ENCODE measurements at places on chromosomes 5 and 9. TPM values are rescaled to one million over a fixed set of nuclear protein-coding genes. Genes with fewer than 3 reads are reported as not detected.

The C9orf152 gene
- total RNA-seq = not detected

The BARX1 gene
- not detected for total RNA-seq

The NTNG2 gene
- total RNA-seq = 2.1 TPM

DNA sequence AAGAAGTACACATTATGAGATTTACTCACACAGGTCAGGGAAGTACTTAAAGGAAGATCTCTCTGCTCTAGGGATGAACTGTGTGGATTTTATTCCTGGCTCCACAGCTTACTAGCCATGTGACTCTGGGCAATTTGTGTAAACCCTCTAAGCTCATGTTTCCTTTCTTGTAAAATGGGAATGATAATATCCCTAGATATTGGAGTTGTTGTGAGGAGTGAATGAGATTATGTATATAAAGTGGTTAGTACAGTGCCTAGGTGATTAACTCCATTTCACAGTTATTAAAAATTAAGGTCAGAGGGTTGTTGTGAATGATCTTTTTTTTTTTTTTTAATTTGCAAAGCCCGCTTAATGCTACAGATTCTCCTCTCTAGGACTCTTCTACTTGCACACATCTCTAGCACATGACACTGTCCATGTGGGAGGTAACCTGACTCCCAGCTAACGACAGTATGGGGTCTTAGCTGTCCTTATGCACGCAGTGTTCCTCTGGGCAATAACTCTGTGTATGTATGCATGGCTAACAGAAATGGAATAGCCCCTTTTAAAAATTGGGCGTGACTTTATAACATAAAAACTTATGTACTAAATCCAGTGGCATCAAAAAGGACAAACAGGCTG, 23.9 kb upstream of the MYOT start:
- no peak overlapping the region for H3K4me3 ChIP-seq
- no peak overlapping the region for H3K27ac ChIP-seq
- H3K36me3 ChIP-seq = peaks cover 15% of the 10 kb centered on the region
- no peaks in the 10 kb centered on the region for H3K27me3 ChIP-seq

GRCh38 chr5:88288528-88289197, 20.0 kb upstream of the TMEM161B start:
- H3K36me3 ChIP-seq = peaks cover 28% of the 10 kb centered on the region
- H3K4me1 ChIP-seq = no peaks in the 10 kb centered on the region

- H3K36me3 ChIP-seq = no peaks in the 10 kb centered on the region
- DNase-seq = no peak
- H3K27me3 ChIP-seq = peaks cover 6% of the 10 kb centered on the region
- H3K27ac ChIP-seq = no peak overlapping the region
- no peaks in the 10 kb centered on the region for H3K4me1 ChIP-seq
These were observed 125.7 kb downstream of the FGF18 start for GRCh38 chr5:171544913-171545765.

- no peak for DNase-seq
- H3K27me3 ChIP-seq = peaks cover 2% of the 10 kb centered on the region
- H3K36me3 ChIP-seq = no peaks in the 10 kb centered on the region
- no peak overlapping the region for H3K4me3 ChIP-seq
- H3K4me1 ChIP-seq = no peaks in the 10 kb centered on the region
- H3K27ac ChIP-seq = no peak overlapping the region
These were observed 119.0 kb upstream of the PPP1R26 start for GRCh38 chr9:135360617-135361016.

- no peaks in the 10 kb centered on the region for H3K36me3 ChIP-seq
- no peaks in the 10 kb centered on the region for H3K4me1 ChIP-seq
- H3K27ac ChIP-seq = no peak overlapping the region
- no peaks in the 10 kb centered on the region for H3K27me3 ChIP-seq
- DNase-seq = no peak
These were observed 273.9 kb downstream of the NPR3 start for GRCh38 chr5:32984851-32985610.

- H3K36me3 ChIP-seq = no peaks in the 10 kb centered on the region
- H3K27me3 ChIP-seq = peaks cover 12% of the 10 kb centered on the region
- no peak for DNase-seq
- no peaks in the 10 kb centered on the region for H3K4me1 ChIP-seq
These were observed 37.3 kb upstream of the MAMDC2 start for GRCh38 chr9:70006306-70006705.

DNA sequence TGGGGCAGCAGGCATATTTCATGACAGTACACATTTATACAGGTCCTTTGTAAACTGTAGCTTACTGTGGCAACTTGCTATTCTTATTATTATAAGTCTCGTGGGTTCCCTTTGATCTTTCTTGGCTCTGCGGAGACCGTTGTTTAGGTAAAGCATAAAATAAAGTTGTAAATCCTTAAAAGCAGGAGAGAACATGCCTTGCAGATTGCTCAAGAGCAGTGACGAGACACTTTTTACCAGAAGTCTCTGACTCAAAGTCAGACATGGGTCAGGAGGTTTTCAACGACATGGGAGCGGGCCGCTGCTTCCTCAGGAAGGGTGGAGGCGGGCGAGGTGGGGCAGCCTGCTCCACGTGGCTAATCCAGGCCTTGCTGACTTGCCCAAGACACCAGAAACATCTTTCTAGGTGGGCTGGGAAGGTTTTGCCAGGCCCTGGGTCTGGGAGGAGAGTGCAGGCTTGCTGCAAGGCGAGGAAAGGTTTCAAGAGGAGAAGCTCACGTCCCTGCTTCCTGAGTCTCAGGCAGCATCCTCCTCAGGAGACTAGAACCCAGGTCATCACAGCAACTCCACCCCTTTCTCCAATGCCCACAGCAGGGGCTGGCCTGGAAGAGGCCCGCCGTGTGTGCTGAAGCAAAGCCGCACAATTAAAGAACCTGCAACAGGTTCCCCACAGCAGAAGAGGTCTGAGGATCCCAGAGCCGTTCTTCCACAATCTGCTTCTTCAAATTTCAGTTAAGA, 6.5 kb downstream of the TBC1D2 start:
- H3K4me3 ChIP-seq = no peak overlapping the region
- H3K27me3 ChIP-seq = no peaks in the 10 kb centered on the region
- no peak overlapping the region for H3K27ac ChIP-seq

GRCh38 chr5:176652136-176652535, 4.9 kb downstream of the TSPAN17 start:
- no peak for DNase-seq
- no peak overlapping the region for H3K4me3 ChIP-seq
- peaks cover 11% of the 10 kb centered on the region for H3K36me3 ChIP-seq
- no peak overlapping the region for H3K27ac ChIP-seq
- H3K4me1 ChIP-seq = peaks cover 53% of the 10 kb centered on the region

GRCh38 chr5:88515068-88515467, 246.4 kb upstream of the TMEM161B start:
- no peak overlapping the region for H3K27ac ChIP-seq
- H3K4me1 ChIP-seq = no peaks in the 10 kb centered on the region
- H3K36me3 ChIP-seq = no peaks in the 10 kb centered on the region

GRCh38 chr9:124270504-124271335, 13.0 kb downstream of the NEK6 start:
- no peaks in the 10 kb centered on the region for H3K27me3 ChIP-seq
- no peak for DNase-seq
- peaks cover 32% of the 10 kb centered on the region for H3K36me3 ChIP-seq
- H3K4me1 ChIP-seq = peaks cover 93% of the 10 kb centered on the region

- no peaks in the 10 kb centered on the region for H3K36me3 ChIP-seq
- no peak for DNase-seq
- peaks cover 2% of the 10 kb centered on the region for H3K27me3 ChIP-seq
- H3K27ac ChIP-seq = no peak overlapping the region
- H3K4me3 ChIP-seq = no peak overlapping the region
These were observed 162.4 kb downstream of the TTC39B start for GRCh38 chr9:15144622-15145061.

GRCh38 chr5:181084621-181085195, 44.6 kb downstream of the BTNL9 start:
- no peaks in the 10 kb centered on the region for H3K36me3 ChIP-seq
- no peak overlapping the region for H3K4me3 ChIP-seq
- H3K4me1 ChIP-seq = no peaks in the 10 kb centered on the region
- no peak for DNase-seq
- peaks cover 8% of the 10 kb centered on the region for H3K27me3 ChIP-seq

Measured in activated B cell treated with CpG ODN at 0.5 μM for 24 hours (primary cell).